ENCODE measurements at places on chromosomes 4 and X.

DNA sequence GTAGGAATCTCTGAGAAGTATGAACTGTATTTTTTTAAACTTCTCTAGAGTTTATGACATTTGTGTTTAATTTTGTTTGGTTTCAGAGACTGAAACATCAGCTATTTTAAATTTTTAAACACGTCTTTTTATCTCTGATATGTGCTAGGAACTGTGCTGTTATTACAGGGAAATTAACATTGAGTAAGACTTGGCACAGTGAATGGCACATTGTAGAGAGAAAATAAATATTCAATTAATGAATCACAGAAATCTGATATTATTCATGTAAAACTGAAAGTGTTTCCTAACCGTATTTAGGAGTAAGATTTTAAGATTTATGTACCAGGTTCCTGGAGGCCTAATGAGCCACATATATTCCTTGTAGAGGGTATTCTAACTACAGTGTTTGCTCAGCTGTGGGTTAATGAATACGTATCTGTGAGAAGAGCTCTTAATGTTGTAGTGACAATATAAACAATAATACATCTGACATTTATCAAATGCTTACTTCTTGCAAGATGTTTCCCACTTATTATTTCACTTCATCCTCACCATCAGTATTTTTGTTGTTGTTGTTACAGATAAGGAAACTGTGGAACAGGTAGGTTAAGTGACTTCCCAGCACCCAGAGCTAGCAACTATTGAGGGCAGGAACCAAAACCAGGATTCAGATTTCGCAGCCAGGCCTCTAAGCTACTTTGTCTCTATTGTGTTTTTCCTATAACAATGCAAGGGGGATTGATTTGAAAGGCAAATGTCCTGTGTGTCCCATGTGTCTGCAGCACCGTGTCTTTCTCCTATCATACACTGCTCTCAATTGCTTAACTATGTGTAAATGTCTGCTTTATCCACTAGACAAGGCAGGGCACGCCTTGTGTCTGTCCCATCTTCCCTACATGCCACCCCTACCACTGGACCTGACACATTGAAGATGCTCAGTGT is 121.1 kb upstream of the FAM9C start:
- no peak for DNase-seq

DNA sequence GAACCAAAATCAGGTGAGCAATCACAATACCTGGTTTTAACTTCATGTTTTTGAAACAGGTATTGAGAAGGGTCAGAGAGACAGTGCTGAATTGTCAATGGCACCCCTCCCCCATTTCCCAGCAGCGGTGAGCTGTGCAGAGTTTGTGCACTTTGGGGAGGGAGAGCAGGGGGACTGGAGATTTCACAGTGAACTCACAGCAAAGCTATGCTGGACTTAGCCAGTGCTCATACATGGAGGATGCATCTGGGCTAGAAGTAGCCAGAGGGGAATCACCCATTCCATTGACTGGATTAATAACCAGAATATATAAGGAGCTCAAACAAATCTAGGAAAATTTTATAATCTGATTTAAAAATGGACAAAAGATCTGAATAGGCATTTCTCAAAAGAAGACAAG is 612.6 kb downstream of the STPG2 start:
- no peak for DNase-seq

GRCh38 chrX:139113708-139114107 is 402.2 kb upstream of the FGF13 start:
- DNase-seq = peak; percentile 5

DNA sequence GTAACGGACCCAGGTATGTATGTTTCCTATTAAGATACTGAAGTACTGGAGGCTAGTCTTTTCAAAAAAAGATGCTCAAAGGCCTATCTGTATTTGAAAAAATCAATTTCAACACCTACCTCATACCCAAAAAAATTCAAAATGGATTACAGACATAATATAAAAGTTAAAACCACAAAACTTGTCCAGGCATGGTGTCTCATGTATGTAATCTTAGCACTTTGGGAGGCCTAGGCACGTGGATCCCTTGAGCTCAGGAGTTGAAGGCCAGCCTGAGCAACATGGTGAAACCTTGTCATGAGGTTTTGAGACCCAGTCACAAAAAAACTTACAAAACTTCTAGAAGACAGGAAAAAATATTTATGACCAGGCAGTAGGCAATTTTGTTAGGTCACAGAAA is 16.7 kb downstream of the RBMX start:
- DNase-seq = no peak

GRCh38 chr4:74503580-74503979 is 58.6 kb downstream of the AREG start:
- peak; percentile 64 for DNase-seq

GRCh38 chr4:11341337-11342043 is 87.2 kb downstream of the HS3ST1 start:
- no peak for DNase-seq

- DNase-seq = peak; percentile 95
Observed at GRCh38 chr4:156294577-156294976, 340.9 kb upstream of the CTSO start.

DNA sequence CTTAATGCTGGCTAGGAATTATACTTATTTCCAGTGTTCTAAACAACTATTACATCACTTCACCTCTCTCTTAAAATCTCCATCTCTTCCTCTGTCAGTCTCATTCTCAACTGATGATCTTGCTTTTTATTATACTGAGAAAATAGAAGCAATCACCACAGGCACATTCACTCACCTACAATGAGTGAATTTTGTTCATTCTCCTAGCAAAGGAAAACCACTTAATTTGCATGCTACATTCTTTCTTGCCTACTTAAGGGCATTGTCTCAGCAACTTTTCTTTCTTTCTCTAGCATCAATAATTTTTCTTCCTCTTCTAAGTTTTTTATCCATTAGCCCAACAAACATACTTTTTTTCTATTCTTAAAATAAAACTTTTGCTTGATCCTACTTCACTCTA is 21.1 kb upstream of the USP38 start:
- DNase-seq = no peak

GRCh38 chr4:154692304-154692818 is 51.4 kb upstream of the LRAT start:
- DNase-seq = no peak

- DNase-seq = peak; percentile 36
Observed at GRCh38 chr4:16750882-16751642, 147.4 kb downstream of the LDB2 start.

DNA sequence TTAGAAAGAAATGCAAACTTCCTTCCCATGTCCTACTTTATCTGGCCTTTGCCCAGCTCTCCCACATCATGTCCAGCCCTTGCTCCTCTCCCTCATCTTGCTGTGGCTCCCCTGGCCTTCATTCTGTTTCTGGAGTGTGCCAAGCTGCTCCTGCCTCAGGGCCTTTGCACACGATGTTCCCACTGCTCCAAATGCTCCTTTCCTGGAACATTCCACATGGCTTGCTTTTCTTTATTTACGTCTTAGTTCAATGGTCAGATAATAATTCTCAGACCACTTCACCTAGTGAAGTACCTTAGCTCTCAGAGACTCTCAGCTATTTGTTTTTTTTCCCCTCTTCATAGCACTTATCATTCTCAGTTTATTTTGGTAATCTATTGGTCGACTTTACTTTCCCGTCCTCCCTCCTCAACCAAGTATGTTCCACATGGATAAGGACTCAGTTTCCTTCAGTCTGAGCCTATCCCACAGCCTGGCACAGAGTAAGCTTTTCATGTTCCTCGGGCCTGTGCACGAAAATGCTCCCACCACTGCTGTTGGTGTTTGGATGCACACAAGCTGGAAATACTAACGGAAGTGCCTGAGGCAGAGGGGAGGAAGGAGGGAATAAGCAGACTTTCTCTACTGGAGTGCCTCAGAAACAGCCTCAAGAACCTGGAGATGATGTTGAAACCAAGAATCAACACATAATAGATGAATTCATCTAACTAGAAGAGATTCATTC is 23.4 kb upstream of the MAP9 start:
- DNase-seq = no peak

DNA sequence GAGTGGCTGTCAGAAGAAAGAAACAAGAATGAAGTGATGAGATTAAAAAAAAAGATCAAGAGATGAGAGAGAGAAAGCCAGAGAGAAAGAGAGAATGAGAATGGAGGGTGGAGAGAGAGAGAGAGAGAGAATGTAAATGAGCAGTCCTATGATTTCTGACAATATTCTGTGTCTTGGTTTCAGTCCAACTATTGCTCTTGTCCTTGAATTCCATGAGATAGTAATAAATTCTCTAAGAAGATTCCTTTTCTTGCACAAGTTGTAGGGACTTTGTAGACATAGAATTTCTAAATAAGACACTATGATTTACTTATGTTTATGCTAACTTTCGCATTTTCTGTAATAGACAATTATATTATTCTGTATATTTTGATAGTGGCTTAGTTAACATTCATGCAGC is 149.6 kb upstream of the CTSO start:
- DNase-seq = peak; percentile 58

DNA sequence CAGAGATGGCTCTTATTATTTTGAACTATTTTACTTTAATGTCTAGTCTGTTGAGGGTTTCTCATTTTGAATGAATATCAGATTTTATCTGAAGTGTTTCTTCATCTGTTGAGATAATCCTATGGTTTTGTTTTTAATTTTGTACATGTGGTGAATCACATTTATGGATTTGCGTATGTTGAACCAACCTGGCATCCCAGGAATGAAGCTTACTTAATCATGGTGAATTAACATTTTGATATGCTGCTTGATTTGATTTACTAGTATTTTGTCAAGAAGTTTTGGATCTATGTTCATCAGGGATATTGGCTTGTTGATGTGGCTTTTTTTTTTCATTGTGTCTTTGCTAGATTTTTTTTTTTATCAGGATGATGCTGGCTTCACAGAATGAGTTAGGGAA is 2390.9 kb downstream of the PCDH7 start:
- DNase-seq = peak; percentile 61

DNA sequence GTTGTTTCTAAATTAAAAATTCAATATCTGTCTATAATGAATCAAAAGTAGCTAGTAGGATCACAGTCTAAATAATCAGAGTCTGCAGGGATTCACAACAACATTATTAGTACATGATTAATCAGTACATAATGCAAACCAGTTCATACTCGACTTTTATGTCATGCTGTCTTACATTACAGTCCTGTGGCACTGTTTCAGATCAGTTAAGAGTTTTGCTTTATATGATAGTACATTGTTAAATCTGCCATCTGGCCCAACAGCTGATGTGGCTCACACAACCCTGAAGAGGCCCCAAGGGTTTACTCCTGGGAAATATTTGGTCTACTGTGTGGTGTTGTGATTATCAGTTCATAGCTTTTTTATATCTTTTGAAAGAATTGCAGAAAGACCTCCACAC is 247.1 kb upstream of the ETNPPL start:
- DNase-seq = peak; percentile 88

- no peak for DNase-seq
Observed at GRCh38 chrX:49850028-49850427, 20.9 kb downstream of the PAGE4 start.

- no peak for DNase-seq
Observed at GRCh38 chr4:143099693-143100092, 85.0 kb upstream of the USP38 start.

DNA sequence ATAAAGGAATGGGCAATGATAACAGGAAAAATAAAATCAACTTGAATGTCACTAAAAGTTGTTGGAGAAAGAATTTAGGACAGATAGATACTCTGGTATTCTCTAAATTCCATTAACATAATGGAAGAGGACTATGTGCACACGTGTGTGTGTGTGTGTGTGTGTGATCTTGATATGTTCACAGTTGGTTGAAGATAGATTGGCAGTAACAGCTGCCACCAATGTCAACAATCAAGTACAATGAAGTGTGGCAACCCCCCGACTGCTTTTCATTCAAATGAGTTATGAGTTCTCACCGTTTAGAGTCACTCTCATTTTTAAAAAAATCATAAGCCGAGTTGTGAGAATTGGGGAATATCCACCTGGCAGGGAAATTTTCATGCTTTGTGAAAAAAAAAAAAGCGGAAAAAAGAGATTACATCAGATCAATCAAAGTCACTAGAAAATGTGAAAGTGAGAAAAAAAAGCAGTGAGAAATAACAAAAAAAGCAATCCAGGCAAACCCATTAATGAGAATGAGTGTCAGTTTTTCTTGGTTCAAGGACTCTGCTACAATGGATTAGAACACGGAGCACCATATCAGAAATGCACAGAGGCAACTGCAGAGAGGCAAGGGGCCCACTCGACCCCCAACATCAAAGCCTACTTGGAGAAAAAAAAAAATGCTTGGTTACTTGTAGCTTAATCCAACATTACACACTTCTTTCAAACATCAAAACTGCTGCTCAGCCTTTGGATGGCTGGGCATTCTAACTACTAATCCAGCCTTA is 414.9 kb upstream of the PITX2 start:
- DNase-seq = no peak

DNA sequence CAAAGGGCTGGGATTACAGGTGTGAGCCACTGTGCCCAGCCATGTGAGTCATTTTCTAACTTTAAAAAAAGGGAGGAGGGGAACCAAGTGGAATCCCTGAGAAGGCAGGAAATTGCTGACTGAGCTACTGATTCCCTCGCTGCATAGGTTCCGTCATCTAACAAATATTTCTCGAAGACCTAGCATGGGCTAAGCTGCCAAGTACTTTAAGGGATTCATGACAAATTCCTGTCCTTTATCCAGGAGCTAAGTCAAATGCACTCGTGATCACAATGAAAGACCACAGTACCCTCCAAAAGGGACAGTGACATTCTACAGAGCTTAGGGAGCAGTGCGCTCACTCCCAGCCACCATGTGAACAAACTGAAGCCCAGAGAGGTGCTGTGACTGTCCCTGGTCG is 33.2 kb upstream of the MAN2B2 start:
- no peak for DNase-seq

GRCh38 chrX:43141885-43142284 is 363.9 kb upstream of the PPP1R2C start:
- no peak for DNase-seq

DNA sequence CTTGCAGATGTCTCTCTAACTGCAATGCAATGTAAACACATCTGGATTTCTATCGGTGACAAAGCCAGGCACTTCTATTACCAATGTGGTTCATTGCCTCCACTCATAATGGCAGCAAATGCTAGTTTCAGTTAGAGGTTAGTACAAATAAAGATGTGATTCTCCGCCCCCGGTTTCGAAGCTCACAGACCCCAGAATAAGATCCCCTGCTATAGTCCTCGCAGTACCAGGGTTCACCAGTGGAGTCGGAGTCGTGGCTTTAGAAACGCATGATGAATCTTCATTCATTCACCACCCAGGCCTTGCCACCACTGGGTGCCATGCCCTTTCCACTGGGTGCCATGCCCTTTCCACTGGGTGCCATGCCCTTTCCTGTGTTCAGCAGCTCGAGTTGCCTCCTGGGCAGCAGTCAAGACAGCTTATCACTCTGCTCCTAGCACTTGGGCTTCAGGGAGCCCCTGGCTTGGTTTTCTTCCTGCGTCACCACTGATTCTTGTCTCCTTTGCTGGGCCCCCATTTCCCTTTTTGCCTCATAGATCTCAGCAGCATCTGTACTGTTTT is 3.5 kb upstream of the NAA10 start:
- no peak for DNase-seq

All from fibroblast of upper back skin (primary cell).